CMK (cell line): ENCODE measurements at places on chromosomes 12 and 14.

DNA sequence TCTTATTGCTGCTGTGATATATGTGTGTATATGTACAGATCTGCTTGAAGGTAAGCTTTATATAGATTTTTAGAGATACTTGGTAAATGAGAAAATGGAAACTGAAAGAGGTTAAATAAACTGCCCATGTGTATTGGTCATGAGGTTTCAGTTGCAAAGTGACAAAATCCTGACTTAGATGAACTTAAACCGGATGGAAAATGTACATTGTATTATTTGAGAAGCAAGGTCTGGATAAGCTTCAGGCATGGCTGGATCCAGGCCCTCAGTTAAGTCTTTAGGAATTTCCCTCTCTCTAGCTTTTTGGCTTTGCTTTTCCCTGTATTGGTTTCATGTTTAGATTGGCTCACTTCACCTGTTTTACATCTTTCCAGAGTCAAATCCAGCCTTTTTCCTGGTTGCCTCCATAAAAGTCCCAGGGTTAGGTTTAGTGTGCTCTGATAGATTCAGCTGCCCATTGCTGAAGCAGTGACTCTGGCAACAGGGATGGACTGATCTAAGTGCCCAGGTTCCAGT lies 21.0 kb upstream of the MAP1LC3B2 start:
- DNase-seq = no peak

- DNase-seq = no peak
Observed at GRCh38 chr12:22812531-22812930, 187.6 kb downstream of the ETNK1 start.

DNA sequence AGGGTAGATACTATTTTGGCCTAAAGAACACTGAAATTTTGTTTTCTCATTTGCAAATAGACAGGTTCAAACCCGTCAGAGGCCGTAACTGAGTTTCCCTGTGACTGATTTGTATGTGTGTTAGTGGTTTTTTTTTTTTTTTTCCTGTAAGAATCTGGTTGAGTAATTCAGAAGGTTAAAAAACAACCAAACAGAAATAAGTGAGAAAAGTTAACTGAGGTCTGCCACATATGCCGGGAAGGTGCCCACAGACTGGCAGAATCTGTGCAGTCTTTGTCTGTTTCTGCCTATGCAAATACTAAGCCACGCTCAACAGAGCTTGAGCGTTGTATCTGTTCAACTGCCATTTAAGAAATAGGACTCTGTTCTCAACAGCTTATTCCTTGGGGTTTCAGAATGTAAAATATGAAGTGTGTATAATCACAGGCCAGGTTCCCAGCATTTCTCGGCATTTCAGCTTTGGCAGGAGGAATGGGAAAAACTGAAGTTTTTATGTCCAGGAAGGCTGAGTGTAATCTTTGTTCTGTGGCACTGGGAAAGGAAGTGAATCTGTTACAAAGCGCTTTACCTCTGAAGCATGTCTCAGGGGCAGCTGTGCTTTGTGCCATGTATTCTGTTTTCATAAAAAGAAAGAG lies 181.9 kb downstream of the PRKCH start:
- no peak for DNase-seq

DNA sequence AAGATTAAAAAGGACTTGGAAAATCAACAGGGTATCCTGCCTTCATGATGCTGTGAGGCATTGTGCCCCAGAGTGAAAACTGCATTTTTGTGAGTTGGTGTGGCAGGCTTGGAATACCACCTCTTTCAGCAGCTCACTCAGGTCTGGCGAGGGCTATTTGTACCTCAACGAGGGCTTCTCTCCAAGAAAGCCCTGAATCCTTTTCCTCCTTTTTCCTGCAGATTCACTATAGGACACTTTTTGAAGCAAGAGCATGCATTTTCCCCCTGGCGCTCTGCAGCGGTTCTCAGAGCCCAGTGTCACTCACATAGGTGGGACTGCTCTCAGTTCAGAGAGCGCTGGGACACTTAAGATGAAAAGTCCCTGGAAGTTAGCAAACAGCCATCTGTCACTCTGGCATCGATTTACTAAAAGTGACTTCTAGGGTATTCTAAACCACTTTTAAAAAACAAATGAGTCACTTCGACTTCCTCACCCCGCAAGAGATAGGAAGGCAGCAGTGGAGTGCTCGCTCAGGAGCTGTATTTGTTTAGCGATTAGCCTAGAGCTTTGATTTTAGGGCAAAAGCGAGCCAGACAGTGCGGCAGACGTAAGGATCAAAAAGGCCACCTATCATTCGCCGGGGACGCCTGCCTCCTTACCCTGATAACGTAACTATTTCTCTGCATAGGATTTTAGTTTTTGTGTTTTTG lies 782 bp upstream of the LGR5 start:
- DNase-seq = no peak

- DNase-seq = no peak
Observed at GRCh38 chr12:74780182-74780849, 242.7 kb downstream of the ATXN7L3B start.

- DNase-seq = no peak
Observed at GRCh38 chr14:101113835-101114725, 210.6 kb upstream of the RTL1 start.

- no peak for DNase-seq
Observed at GRCh38 chr12:34297790-34298164, 275.5 kb downstream of the ALG10 start.

DNA sequence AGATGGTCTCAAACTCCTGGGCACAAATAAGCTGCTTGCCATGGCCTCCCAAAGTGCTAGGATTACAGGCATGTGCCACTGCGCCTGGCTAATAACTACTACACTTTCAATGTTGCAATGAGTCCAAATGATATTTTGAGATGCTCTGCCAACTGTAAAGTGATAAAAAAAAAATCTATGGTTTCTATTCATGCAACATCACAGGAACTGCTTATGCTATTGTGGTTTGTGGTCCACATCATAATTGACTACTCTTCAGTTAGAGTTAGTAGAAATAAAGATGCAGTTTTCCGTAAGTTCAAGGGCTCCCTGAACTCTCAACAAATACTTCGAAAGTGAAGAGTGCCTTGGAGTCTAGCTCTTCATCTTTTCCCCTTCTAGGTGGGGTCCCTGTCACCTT lies 239.4 kb downstream of the C12orf75 start:
- DNase-seq = no peak

GRCh38 chr12:42277396-42278127 lies 39.5 kb upstream of the YAF2 start:
- no peak for DNase-seq

DNA sequence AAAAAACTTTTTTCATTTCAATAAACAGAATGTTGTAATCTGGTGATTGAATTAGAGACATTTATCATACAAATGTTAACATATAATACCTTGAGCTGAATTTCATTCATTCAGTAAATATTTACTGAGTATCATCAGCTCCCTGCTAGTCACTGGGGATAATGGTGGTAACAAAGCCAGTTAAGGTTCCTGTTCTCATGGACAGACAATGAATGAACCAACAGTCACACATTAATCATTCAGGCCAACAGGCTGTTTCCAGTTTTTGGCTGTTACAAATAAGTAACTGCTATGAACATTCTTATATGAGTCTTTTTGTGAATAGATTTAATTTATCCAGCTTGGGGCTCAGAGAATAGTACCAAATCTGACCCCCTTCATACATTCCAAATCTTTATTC lies 13.5 kb downstream of the EXD2 start:
- no peak for DNase-seq

DNA sequence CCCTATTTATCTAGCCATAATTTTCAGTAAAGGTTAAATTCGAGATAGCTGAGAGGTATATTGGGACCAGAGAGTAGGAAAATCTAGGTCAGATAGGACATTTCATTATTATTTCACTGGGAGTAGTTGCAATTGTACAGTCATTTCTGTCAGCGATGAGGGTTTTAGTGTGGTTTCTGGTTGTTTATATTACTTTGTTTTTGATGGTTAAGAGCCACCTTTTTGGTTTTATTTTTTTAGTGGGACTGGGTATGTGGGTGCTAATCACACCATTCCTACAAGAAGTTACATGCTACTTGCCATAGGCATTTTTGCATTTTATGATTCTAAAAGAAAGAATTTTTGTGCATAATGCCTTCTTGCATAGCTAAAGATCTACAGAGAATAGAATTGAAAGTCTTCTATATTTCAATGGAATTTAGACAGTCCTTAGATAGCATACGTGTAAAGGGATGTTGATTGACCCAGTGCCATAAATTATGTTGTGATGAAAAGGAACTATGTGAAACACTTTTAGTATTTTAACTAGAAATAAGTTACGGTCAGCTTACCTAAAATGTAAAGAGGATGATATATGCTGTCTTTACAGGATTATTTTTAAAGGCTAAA lies 85.2 kb downstream of the KTN1 start:
- DNase-seq = no peak

- DNase-seq = no peak
Observed at GRCh38 chr14:61513986-61514830, 181.1 kb upstream of the HIF1A start.

- DNase-seq = no peak
Observed at GRCh38 chr14:67666750-67667449, 7.5 kb downstream of the VTI1B start.

- DNase-seq = no peak
Observed at GRCh38 chr12:18224745-18225144, 36.6 kb upstream of the PIK3C2G start.

DNA sequence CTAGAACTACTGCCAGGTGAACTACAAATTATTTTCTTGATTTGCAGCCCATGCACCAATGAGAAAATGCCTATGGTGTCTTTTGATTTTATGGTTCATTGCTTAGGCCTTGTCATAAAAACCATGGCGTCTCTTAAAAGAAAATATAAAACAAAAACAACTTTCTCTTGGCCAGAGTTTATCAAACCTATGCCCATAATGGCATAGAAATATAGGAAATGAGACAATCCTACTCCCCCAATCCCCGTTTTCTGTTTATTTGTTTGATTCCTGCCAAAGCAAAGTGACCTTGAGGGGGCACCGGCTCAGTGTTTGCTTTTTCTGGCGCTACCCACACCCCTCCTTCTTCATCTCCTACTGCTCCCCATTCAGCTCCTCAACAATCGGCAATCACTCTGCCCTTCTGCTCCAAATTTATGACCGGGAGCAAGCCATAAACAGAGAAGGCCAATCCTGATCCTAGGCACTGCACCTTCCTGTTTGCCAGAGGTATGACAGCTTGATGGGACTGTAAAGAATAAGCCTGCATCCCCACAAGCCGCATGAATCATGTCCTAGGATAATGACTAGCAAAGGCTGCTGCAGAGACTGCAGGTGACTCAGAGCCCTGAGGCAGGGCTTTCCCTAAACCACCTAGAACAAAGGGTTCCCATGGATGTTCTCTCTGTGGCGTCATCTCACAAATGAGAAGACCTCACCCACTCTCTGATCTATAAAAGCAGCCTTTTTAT lies 874.9 kb downstream of the NRXN3 start:
- DNase-seq = no peak

GRCh38 chr14:64637735-64638473 lies 66.3 kb upstream of the PLEKHG3 start:
- no peak for DNase-seq

DNA sequence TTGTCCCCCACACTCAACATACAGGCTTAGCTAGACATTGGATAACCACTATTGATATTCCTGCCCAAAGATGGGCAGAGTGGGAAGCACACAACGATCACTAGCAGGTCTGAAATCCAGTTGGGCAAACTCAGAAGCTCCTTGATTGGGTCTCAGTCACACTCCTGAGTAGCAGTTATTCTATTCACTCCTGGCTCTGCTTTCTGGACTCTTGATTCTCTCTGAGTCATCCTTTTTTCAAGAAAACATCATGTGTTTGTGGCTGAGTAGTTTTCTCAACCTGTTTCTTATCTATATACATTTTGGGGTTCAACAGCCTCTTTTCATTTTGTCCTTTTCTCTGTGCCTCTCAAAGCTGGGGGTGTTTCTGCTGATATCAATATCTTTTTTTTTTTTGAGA lies 46.0 kb upstream of the MANSC4 start:
- DNase-seq = no peak

GRCh38 chr12:109151457-109151856 lies 35.1 kb downstream of the ACACB start:
- DNase-seq = no peak

- DNase-seq = no peak
Observed at GRCh38 chr14:81303258-81303935, 82.6 kb upstream of the GTF2A1 start.

GRCh38 chr14:98692832-98693231 lies 579.2 kb downstream of the BCL11B start:
- DNase-seq = no peak

DNA sequence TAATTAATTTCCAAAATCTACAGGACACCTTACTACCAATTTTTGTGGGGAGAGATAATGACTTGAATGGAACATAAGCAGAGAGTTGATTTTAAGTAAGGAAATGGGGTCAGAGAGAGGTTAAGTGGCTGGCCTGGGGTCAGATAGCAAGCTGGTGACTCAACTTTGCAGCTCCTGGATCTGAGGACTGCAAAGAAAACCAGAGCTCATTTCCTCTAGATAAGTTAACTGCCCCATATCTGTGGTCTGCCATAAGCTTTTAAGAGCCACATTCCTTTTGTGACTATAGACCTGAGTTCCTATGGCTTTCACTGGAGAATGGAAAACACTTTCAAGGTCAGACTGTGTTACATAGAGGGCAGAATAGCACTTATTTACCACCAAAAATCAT lies 201.2 kb upstream of the PRICKLE1 start:
- DNase-seq = peak; percentile 70

GRCh38 chr12:106645465-106646330 lies 62.9 kb downstream of the RFX4 start:
- DNase-seq = no peak

DNA sequence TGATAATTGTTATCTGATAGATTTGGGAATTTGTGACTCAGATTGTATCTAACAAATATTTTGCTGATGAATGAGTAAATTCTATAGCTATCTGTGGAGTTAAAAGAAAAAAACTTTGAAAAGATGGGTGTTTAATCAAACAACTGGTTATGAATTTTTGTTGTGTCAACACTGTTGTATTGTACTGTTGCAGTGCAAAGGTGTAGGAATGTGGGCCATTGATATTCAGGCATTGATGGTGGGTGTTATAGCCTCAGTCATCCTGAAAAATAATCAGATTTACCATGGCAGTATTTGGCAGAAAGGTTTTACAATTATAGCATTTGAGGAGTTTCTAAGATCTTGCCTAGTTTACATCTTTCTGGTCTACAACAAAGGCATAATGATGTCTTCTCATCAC lies 15.4 kb downstream of the DRAM1 start:
- DNase-seq = no peak

DNA sequence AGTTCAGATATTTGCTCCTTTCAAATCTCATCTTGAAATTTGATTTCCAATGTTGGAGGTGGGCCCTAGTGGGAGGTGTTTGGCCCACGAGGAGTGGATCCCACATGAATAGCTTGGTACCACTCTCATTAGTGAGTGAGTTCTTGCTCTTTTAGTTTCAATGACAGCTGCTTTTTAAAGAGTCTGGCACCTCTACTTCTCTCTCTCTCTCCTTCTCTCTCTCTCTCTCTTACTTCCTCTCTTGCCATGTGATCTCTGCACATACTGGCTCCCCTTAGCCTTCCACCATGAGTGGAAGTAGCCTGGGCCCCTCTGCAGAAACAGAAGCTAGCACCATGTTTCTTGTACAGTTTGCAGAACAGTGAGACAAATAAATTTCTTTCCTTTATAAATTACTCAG lies 25.1 kb downstream of the GPR65 start:
- DNase-seq = no peak

GRCh38 chr14:97414718-97415098 lies 617.5 kb downstream of the VRK1 start:
- no peak for DNase-seq
